ENCODE measurements at places on chromosomes 11 and 22.

GRCh38 chr11:61507962-61508861 lies at the start of gene LRRC10B:
TSS of gene LRRC10B (plus strand) at chr11:61508749. CDS start at chr11:61508999, 250 bp downstream.
- peak; percentile 37 for DNase-seq

DNA sequence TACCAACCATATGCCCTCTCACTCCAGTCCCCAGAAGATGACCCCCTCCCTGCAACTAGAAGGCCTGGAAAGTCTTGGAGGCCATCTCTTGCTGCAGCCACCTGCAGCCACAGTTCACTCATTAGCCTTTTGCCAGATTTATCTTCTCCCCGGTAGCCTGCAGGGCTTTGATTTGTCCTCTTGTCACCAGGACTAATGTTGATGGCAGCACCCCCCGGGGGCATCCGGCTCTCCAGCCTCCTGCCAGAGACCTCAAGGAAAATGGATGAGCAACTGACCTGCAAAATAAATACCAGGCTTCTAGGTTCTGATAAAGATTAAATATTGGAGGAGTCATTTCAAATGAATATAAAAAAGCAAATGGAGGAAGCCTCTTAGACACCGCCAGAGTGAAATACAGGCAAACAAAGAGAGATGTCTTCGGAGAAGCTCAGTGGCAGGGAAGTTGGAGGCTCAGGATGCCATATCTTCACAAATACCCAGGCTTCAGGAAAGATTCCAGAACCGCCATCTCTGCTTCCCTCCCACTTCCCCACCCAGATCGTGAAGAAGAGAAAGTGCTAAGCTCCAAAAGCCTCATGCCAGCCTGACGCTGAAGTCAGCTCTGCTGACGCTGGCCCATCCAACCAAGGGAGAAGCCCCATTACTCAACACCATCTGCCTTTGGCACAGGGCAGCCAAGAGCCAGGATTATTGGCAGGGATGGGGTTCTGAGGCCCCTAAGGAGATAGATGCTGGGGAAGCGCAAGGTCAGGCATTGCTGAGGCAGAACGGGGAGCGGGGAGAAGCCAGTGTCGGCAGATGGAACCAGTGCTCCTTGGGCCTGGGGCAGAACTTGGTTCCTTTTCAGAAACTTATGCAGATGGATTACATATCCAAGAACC lies 362.7 kb downstream of the CADM1 start:
- no peak for DNase-seq

DNA sequence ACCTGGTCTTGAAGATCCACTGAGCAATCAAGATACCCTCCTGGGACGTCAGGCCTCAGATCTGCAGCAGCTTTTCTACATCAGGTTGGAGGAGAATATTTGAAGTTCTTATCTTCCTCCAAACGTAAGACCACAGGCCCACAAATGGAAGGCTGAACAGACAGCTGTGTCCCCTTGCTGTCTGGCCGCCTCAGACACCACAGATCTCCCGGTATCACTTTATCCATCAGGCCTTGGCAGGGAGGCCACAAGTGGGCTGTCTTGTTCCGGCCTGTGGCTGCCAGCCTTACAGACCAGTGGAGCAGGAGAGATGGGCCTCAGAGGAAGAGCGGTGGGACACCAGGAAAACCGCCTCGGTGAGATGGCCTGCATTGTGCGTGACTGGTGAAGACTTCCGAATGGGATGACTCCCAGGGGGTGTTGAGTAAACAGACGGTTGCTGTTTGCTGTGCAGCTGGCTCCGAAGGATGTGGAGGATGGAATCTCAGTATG lies 15.9 kb downstream of the UBASH3B start:
- no peak for DNase-seq

- no peak for DNase-seq
Observed at GRCh38 chr22:30885591-30885990, 83.0 kb downstream of the MORC2 start.

DNA sequence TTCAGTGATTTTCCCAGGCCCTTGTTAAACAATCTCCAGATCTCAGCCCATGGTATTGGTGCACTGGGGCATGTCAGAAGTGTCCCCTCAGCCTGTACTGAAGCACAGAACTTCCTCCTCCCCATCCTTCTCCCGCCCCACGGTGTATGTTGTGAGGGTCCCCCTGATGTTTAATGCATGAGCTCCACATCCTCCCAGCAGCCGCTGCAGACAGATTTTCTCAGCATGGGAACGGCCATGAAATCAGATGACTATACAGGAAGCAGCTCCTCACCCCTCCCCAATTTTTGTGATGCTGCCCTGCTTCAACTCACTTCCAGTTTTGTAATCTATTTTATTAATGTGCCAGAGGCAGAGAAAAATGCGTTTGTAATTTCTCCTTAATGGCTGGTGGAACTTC lies 406.0 kb downstream of the MIAT start:
- DNase-seq = no peak

DNA sequence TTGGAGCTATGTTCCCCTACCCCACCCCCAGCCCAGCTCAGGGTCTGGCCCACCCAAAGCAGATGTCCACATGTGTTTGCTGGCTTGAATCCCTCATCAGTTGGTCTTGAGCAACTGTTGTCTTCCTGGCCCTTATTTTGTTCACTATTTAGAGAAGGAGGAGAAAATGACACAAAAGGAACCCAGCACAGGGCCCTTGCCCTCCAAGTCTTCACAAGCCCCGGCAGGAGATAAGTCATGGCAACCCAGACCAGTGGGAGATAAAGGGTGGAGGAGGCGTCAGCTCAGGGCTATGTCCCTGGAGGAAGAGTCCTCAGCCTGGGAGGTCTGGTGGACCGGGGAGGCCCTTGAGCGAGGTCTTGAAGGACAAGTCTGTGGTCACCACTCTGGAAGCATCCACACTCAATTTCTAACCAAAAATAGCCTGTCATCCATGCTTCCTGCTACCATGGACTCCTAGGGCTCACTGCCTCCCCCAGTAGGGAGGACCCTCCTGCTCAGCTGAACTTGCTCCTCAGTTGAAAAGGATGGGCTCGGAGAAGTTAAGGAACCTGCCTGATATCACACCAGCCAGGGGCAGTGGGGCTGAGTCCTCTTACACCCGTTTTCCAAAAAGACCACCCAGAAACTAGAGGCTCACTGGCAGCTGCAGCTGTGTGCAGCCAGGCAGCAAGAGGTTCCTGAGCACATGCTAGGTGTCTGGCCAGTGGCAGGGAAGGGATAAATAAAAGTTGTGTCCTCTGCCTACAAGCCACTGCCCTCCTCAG lies 1.8 kb upstream of the RAB3IL1 start:
- no peak for DNase-seq

GRCh38 chr11:65559535-65559934 lies 1.4 kb upstream of the LTBP3 start:
- no peak for DNase-seq

GRCh38 chr11:111937844-111938243 lies 701 bp downstream of the DIXDC1 start:
- DNase-seq = no peak

DNA sequence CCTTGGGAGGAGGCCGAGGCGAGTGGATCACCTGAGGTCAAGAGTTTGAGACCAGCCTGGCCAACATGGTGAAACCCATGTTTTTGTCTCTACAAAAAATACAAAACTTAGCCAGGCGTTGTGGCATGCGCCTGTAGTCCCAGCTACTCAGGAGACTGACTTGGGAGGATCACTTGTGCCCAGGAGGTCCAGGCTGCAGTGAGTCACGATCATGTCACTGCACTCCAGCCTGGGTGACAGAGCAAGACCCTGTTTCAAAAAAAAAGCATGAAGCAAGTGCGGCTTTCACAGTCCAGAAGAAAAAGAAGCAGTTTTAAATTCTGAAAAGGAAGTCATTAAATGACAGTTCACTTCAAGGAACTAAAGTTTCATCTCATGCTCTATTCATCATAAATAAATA lies 7.1 kb upstream of the LTO1 start:
- no peak for DNase-seq

GRCh38 chr11:132493801-132494200 lies 1038.5 kb downstream of the OPCML start:
- DNase-seq = no peak

GRCh38 chr11:12826441-12826840 lies 152.2 kb downstream of the TEAD1 start:
- no peak for DNase-seq

DNA sequence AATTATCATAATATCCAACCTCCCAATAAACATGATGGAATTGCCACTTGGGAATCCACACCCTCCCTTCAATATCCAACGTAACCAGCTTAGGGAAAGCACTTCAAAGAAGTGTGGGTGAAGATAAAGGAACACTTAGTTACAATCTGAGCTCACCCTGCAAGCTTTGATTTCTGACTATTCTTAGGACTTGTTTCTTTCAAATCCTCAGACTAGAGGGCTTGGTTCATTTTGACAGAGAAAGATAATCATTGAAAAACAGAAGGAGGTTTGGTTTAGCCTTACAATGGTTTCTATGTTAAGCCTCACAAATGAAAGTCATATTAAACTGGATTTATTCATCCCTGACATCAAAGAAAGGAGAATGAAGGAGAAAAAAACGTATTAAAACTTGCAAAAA lies 57.9 kb upstream of the SYT13 start:
- no peak for DNase-seq

DNA sequence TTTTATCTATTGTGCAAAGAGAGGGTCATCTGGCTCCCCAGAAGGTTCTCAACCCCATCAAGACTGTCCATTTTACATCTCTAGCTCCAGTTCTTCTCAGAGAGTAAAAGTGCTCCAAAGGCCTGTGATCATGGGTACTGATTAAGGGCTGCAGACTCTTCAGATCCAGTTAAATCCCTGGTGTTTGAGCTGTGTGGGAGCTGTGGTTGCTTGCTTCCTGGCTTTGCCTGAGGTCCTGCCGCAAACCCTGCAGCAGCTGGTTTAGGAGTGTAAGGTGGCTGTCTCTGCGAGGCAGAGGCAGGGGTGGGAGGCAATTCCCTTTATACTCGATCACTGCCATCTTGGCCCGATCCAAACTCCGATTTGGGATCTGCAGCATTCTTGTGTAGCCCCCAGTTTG lies 1.2 kb downstream of the MRPL17 start:
- no peak for DNase-seq

DNA sequence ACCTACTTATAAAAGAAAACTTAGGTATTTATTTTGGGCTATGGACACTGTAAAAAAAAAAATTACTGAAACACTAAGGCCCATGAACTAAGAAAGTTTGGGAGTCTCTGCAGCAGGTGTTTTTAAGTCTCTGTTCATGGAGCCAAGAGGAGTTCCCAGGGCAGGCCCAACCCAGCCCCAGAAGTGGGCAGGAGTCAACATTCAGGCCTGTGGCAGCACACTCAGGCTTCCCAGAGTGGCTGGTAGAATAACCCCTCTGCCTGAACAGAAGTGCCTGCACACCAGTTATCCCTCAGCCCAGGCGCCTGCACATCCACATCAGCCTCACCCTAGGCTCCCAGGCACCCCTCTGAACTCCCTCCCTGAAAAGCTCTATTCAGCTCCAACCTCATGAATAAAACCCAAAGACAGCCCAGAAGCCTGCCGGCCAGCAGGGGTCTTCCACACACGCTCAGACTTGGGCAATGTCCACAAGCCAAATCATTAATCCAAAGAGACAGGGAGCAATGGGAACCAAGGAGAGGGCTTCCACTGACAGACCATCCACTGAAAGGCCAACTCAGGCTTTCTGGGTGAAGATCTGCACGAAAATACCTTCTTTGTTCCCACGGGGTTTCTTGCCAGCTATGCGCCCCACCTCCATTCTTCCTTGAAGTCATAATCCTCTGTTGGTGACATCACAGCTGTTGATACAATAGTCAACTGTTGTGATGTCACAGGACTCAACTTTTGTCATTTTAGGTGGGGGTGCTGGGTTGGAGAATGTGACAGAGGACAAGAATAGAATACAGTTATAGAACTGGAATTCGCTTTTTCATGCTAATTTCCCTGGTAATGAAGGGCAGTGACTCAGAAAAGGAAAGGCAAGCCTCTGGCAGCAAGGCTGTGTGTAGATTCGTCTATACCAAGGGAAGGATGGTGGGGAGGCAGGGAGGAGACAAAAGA lies 83.7 kb downstream of the RPL27A start:
- DNase-seq = no peak

GRCh38 chr11:27711725-27712124 lies 11.5 kb upstream of the BDNF start:
- DNase-seq = no peak

GRCh38 chr11:68099474-68100405 lies 21.4 kb downstream of the CHKA start:
- DNase-seq = no peak

DNA sequence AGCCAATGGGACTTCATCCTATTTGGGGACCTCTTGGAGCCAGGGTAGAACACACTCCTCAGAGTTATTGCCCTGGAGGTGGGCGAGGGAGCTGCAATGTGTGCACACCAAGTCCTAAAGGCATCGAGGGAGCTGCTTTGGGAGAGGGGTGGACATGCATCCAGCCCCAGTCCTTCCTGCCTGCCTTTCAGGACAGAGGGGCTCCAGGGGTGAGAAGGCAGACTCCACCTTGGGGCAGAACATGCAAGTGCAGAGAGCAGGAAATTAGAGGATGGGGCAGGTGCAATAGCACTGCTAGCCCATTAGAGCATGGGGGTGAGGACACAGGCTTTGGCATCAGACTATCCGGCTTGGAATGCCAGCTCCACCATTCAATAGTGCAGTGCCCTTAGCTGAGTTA lies 288.5 kb downstream of the OPCML start:
- no peak for DNase-seq

GRCh38 chr11:44950031-44950624 lies 555 bp downstream of the TP53I11 start:
- no peak for DNase-seq

DNA sequence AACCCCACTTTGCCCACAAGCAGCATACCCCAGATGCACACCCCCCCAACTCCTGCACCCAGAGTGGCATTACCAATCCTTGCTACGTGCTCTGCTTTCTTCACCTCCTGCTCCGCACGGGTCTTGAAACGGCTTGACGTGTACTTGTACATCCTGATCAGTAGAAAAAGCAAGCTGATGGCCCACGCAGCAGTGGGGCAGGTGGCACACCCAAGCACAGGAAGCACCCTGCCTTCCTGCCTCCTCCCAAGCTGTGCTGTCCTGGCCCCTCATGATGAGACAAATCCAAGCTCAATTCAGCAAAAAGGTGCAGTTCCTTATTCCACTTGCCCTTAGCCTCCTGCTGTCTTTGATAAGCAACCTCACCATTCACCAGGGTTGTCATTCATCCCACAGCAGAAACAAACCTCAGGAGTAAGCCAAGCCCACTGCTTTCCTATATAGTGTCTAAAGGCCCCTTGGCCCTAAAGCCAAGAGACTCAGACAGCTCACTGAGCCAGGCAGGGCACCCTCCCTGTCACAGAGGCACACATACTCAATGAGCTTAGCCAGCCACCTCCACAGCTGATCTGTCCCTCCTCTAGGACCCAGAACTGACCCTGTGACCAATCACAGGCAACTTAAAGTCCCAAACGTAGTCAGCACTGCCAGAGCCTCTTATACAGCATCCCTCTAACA lies 27.8 kb downstream of the MORC2 start:
- peak; percentile 67 for DNase-seq

DNA sequence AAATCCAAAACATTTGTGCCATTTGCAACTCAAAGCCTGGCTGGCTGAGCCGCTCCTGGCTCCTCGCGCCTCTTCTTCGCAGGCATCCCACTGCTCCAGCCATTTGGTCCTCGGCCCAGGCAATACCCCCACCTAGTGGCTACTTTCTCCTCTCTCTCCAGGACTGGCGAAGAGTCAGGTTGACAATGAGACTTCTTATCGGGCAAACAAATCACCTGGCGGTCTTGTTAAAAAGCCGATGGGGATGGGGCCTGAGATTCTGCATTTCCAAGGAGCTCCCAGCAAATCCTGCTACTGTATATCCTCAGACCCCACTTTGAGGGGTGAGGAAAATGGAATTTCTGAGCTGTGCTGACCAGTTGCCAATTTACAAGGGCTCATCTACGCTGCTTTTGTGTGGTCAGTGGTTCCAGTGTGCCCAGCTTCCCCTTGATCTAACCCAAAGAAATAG lies 89.0 kb downstream of the ISX start:
- DNase-seq = no peak

All from T-helper 1 cell (primary cell).